ENCODE measurements at places on chromosomes 5 and 9.

- DNase-seq, result no peak
Observed at GRCh38 chr5:151062405-151063141, 18.3 kb downstream of the TNIP1 start.

GRCh38 chr9:95242613-95243012, 74.9 kb downstream of the FANCC start:
- no peak for DNase-seq

GRCh38 chr5:136590581-136590980, 225.2 kb upstream of the TRPC7 start:
- peak; percentile 2 for DNase-seq

- no peak for DNase-seq
Observed at GRCh38 chr5:14343376-14343775, 200.2 kb downstream of the TRIO start.

GRCh38 chr5:139808481-139809330, 13.1 kb downstream of the PSD2 start:
- peak; percentile 29 for DNase-seq

DNA sequence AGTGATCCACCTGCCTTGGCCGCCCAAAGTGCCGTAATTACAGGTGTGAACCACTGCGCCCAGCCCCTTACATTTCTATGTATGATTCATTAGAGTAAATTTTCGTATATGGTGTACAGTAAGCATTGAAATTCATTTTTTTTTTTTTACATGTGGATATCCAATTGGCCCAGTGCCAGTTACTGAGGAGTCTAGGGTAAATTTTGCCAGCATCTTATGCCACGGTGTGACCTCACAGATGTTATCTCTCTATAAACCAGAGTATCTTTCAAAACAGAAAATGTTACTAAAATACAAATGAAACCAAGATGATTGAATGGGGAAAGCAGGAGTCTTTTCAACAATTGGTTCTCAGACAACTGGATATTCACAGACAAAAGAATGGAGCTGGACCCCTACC, 64.7 kb downstream of the IPPK start:
- no peak for DNase-seq

DNA sequence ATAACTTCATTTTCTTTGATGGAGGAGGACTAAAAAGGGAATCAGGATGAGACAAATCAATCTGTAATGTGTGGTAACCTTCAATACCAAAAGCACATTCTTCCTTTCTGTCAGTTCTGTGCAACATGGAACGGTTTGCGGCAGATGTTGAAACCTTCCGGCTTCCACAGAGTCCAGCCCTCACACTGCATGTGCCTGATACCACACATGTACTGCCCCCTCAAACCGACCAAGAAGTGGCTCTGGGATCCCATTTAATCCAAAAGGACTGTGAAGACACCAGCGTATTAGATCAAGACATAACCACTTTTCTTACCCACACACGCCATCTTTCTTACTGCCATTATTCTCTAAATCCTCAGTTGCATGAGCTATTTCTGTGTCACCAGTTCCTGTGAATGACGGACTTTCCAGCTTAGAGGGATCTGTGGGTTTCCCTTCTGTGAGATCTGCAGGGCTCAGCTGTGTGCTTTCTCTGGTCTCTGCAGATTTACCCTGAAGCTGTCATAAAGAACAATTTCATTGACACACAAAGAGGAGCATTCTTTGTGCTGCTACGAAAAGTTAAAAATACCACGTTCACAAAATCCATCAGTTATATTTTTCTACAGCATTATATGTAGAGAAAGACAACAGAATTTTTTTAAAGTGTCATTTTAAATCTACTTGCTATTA, 25.8 kb downstream of the NSUN2 start:
- DNase-seq, result no peak

- DNase-seq, result no peak
Observed at GRCh38 chr9:33436445-33436844, 10.9 kb downstream of the AQP3 start.

GRCh38 chr5:93677359-93677891, 64.0 kb downstream of the POU5F2 start:
- peak; percentile 97 for DNase-seq

- no peak for DNase-seq
Observed at GRCh38 chr5:156825688-156826087, 24.4 kb upstream of the PPP1R2B start.

- no peak for DNase-seq
Observed at GRCh38 chr5:104915226-104915625, 1352.6 kb upstream of the NUDT12 start.

GRCh38 chr9:30075451-30076199, 2308.8 kb upstream of the ACO1 start:
- DNase-seq, result peak; percentile 33

GRCh38 chr5:107672211-107673038, 1.7 kb upstream of the EFNA5 start:
- peak; percentile 97 for DNase-seq

DNA sequence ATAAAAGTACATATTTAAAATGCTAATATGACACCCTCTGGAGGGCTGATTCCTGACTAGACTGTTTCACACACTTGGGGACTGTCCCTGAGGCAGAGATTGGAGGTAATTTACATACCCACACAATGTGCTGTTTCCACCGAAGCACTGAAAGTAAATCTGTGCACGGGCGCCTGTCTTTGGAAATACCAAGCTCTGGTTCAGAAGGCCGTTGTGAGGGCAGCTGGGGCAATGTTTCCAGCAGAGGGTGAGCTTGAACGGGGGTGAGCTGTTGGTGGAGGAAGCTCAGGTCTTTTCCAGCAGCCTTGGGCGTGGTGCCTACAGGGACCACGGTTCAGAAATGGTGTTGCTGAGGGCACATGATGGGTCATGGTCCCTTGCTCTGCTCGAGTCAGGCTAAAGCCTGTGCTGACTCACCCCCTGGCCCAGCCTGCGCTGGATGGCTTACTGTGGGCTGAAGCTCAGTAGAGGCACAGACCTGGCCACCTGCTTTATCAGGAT, 25.8 kb upstream of the HMCN2 start:
- peak; percentile 45 for DNase-seq

- no peak for DNase-seq
Observed at GRCh38 chr9:112752334-112753125, 2.0 kb downstream of the SNX30 start.

DNA sequence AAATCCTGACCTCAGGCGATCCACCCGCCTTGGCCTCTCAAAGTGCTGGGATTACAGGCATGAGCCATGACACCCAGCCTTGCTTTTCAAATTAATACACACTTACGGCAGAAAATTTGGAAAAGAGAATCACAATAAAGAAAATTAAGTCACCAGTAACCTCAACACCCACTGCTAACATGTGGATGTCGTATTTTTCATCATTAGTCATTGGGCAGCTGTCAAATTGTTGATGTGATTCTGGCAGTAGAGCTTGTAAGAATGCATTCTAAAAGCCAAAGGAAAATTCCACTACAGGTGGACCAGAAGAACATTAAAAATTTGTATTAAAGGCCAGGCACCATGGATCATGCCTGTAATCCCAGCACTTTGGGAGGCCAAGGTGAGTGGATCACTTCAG, 237.3 kb upstream of the TUT7 start:
- peak; percentile 76 for DNase-seq

DNA sequence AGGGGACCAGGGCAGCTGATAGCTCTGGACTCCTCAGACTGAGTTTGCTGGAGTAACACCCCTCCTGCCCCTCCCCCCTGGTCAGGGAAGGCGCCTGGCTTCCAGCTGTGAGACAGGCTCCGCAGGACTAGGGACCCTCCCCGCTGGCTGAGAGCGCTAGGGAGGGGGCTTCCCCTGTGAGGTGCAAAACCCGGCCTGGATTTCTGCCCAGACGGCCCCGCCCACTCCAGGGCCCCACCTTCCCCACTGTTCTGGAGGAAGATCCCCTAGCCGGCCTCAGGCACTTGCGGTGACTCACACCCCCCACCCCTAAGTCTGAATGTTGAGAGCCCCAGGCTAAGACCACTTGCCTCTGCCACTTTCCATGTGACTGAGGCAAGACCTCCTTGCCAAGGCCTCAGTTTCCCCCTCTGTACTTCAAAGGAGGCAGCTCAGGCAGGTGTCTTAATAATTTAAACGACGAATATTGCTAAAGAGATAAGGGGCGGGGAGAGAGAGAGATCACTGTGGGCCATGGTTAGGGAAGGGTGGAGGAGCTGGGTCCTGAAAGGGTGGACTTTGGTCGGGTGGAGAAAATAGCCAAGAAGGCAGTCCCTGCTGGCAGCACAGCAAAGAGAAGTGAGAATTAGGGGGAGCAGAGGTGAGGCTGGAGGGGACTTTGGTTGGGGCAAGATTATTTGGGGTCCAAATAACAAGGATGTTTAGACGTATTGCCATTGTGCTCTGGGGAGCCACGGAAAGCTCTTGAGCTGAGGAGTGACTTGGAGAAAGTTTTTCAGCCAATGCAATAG, 1.0 kb upstream of the DAB2IP start:
- DNase-seq, result no peak

DNA sequence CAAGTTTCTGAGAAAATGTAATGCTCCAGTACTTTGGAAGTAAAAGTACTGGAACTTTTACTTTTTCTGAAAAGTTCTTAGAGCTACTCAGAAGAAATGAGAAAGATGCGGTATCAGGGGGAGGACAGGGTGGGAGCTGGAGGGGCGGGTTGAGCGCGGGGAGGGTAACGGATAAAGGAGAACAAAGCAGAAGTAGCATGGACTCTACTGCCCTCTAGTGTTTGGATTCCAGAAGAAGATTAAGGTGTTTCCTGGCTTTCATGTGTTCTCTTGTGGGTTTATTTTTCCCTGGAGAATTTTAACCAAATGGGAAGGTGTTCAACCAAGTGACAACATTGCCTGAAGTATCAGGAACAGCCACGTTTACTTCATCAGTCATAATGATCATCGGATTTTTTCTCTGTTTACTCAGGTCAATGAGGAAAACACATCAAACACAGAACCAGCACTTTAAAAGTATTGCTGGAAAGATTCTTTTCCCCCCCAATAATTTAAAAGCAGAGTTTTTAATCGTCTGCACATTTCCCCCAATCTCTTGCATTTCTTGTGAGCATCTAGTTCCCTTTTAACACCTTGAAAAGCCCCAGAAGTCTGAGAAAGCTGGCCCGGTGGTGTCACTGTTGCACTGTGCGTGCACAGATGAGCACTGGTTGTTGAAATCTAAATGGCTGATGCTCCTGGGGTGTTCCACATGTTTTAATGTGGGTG, 190.6 kb downstream of the MPDZ start:
- peak; percentile 52 for DNase-seq

Measured in LHCN-M2 (cell line).